CD14-positive monocyte (primary cell): ENCODE measurements at places on chromosomes 5 and 9.
A peak's percentile ranks its signal among the peaks of the same experiment; 100 is the strongest.

DNA sequence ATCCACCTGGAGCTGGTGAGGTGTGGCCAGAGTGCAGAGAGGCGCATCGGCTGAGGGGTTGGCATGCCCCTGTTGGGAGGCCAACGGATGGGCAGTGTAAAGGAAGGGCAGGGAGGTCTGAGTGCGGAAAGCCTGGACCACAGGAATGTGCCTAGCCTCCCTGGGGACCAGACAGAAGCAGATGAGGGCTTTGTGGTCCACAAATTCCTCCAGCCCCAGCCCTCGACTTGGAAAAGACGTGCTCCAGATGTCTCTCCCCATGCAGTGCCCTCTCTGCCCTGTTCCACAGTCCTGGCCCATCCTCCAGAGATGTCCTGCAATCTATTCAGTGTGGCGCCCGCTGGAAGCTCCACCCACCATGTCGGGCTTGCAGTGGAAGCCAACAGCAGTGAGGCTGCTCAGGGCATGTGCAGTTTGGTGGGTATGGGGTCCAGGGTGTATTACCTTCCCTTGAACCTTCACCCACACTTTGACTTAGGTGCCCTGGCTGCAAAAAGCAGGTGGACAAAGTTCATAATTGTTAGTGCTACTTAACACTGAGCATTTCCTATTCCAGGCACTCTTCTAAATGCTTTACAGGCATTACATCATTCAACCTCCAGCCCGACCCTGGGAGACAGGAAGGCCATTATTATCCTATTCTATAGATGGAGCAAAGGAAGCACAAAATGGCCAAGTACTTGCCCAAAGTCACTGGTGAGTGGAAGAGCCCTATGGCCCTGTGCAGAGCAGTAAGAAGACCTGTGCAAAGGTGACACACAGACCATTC is 120.2 kb upstream of the SLC25A48 start:
- no peak for DNase-seq

- no peak for DNase-seq
Observed at GRCh38 chr9:32832346-32832745, 49.0 kb downstream of the TMEM215 start.

- DNase-seq = no peak
Observed at GRCh38 chr9:112072721-112073638, 102.1 kb downstream of the SUSD1 start.

DNA sequence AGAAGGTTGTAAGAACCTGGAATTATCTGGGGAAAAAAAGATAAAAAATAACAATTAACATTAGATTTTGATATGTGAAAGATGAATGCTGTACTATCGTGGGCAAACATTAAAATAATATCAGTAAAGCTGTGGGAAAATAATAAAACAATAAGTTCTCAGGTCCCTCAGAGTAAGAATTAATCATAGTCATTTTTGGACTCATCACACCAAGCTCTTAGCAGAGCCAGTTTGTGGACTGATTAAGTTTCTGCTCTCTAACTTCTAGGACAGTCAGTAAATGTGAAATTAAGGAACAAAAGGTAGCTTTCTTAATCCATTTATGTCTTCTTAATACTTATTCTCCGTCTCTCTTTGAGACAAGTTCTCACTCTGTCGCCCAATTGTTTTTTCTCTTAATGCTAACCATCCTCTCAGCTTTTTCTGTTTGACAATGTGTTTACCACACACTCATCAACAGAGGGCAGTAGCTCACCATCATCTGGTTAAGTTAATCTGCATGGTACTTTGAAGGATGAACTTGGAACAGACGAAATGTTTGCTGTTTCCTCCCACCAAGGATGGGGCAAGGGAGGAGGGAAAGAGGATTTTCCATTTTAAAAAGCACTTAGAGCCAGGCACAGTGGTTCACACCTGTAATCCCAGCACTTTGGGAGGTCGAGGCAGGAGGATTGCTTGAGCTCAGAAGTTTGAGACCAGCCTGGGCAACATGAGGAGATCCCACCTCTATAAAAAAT is 5.3 kb upstream of the ACO1 start:
- DNase-seq = peak; percentile 62

GRCh38 chr9:108813951-108814601 is 41.7 kb downstream of the ACTL7B start:
- DNase-seq = peak; percentile 43

DNA sequence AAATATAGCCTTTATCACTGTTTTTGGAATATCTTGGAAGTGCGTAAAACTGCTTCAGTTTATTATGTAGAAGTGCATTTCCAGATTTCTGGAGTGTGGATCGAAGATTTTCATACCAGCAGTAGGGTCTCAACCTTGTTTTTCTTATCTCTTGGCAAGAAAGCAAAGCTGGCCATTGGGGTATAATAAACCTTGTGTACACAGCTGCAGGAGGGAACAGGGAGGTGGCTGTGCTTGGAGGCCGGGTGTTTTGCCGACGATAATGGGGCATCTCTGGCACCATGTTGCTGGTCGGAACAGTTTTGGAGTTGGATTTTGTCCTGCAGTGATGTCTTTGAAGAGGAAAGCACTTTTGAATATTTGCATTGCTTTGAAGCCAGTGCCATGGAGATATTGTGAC is 308.8 kb upstream of the DMRT1 start:
- no peak for DNase-seq
